ENCODE measurements at places on chromosomes 4 and X.

- no peaks in the 10 kb centered on the region for H3K27me3 ChIP-seq
- no peak overlapping the region for H3K4me3 ChIP-seq
- no peak overlapping the region for H3K27ac ChIP-seq
- H3K4me1 ChIP-seq = no peaks in the 10 kb centered on the region
- H3K36me3 ChIP-seq = no peaks in the 10 kb centered on the region
Measured at GRCh38 chr4:184672741-184673140, 23.2 kb downstream of the PRIMPOL start.

DNA sequence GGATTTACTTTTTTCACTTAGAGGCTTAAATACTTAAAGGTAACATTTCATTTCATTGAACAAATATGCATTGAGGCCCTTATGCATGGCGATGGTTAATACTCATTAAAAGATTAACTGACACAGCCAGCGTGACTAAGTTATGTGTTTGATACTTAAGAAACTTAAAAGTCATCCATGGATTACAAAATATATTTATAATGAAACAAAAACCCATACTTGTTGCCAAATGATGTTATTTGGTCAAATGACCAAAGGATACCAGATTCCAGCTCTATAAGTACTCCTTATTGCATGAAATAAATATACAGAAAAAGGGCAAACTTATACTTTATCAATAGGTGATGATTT is 26.7 kb downstream of the ZNF330 start:
- no peaks in the 10 kb centered on the region for H3K27me3 ChIP-seq
- no peak overlapping the region for H3K27ac ChIP-seq
- H3K36me3 ChIP-seq = no peaks in the 10 kb centered on the region
- H3K4me3 ChIP-seq = no peak overlapping the region
- no peak for DNase-seq

- no peaks in the 10 kb centered on the region for H3K4me1 ChIP-seq
- no peak overlapping the region for H3K27ac ChIP-seq
- H3K27me3 ChIP-seq = no peaks in the 10 kb centered on the region
- no peak overlapping the region for H3K4me3 ChIP-seq
- H3K36me3 ChIP-seq = no peaks in the 10 kb centered on the region
- no peak for DNase-seq
Measured at GRCh38 chr4:86924811-86925210, 10.0 kb upstream of the AFF1 start.

GRCh38 chr4:25927361-25928195 is 13.6 kb downstream of the SMIM20 start:
- no peak overlapping the region for H3K4me3 ChIP-seq
- no peak for DNase-seq
- H3K36me3 ChIP-seq = no peaks in the 10 kb centered on the region
- H3K4me1 ChIP-seq = no peaks in the 10 kb centered on the region
- H3K27ac ChIP-seq = no peak overlapping the region
- H3K27me3 ChIP-seq = no peaks in the 10 kb centered on the region

DNA sequence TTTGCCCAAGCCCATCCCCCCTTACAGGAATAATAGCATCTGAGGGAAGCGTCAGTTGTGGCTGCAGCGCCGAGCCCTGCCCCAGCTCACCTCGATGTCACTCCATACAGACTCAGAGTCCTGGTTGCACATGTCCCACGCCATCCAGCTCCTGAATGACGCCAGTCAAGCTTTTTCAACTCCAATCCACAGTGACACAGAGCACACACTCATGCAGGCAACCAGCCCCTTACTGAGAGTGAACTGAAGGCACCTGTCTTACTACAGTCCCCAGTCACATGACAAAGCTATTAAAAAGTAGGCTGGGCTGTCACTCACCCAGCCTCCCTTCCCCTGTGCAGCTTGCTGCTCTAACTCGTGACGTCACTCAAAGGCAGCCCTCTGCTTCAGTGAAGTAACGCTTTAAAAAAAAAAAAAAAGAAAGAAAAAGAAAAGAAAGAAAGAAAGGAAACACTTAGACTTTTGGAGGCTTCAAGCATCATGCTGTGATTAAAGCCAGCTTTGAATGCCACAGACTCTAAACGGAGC is at the start of gene PPARGC1A:
Gene PPARGC1A, minus strand, starts transcription at position 234 of the 528 bp plus-strand sequence. Its CDS starts 90 bp downstream, at position 144.
- no peaks in the 10 kb centered on the region for H3K27me3 ChIP-seq
- no peaks in the 10 kb centered on the region for H3K36me3 ChIP-seq
- peaks cover 4% of the 10 kb centered on the region for H3K4me1 ChIP-seq
- H3K4me3 ChIP-seq = peak within 1 kb of the TSS; percentile 66

DNA sequence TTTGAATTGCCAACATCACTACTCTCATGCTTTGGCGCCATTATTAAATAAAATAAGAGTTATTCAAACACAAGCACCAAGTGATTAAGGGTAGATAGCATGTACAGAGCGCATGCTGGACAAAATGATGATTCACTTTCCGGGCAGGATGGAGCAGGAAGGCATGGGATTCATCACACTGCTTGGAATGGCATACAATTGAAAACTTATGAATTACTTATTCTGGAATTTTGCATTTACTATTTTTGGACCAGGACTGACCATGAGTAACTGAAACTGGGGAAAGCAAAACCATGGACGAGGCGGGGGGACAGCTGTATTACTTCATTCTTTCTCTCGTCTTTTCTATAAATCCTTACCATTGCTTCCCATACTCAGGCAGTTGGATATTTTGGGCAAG is 28.5 kb upstream of the FGF5 start:
- DNase-seq = no peak
- H3K27ac ChIP-seq = no peak overlapping the region
- no peak overlapping the region for H3K4me3 ChIP-seq
- H3K4me1 ChIP-seq = no peaks in the 10 kb centered on the region
- H3K27me3 ChIP-seq = peaks cover 4% of the 10 kb centered on the region

DNA sequence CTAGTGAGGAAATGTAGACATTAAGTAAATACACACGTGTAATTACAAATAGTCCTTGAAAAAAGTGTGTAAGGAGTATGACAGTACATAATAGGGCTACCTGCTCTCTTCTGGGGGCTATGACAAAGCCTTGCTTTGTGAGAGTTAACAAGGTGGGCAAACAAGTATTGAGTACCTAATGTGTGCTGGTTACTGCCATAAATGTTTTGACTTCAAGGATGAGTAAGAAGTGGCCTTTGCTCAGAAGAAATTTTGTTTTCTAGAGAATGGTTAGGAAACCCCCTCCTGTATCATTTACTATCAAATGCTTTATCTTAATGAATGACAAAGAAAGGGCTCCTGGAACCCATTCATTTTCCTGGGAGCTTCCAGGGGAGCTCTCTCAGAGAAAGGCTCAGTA is 167.0 kb upstream of the CASK start:
- no peaks in the 10 kb centered on the region for H3K4me1 ChIP-seq
- no peaks in the 10 kb centered on the region for H3K36me3 ChIP-seq
- H3K4me3 ChIP-seq = no peak overlapping the region
- no peaks in the 10 kb centered on the region for H3K27me3 ChIP-seq
- no peak for DNase-seq

GRCh38 chrX:123731987-123732669 is 724 bp downstream of the THOC2 start:
- peak overlapping the region; percentile 84 for H3K27ac ChIP-seq
- peak overlapping the region; percentile 81 for H3K4me3 ChIP-seq
- peak; percentile 50 for DNase-seq
- no peaks in the 10 kb centered on the region for H3K4me1 ChIP-seq

- no peak overlapping the region for H3K4me3 ChIP-seq
- DNase-seq = no peak
- no peaks in the 10 kb centered on the region for H3K27me3 ChIP-seq
- H3K36me3 ChIP-seq = no peaks in the 10 kb centered on the region
- no peak overlapping the region for H3K27ac ChIP-seq
Measured at GRCh38 chr4:5166377-5166776, 115.1 kb downstream of the STK32B start.

DNA sequence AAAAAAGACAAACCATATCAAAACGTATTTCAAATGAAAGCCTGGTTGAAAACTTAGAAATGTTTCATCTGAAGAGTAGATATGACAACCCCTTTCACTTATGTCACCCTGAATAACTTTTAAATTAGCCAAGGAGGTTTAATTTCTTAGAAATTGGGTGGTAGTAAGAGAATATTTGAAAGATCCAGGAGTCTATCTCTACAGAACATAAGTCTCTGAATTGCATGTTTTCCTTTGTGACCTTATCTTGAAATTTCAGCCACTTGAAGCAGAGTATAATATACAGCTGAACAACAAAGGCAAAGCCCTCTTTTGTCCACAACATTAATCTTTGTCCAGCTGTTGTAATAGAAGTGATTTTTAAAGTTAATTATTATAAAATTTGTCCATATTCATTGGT is 49.5 kb downstream of the TMEM154 start:
- DNase-seq = no peak
- H3K27ac ChIP-seq = no peak overlapping the region
- peaks cover 4% of the 10 kb centered on the region for H3K4me1 ChIP-seq
- H3K36me3 ChIP-seq = no peaks in the 10 kb centered on the region

- H3K4me1 ChIP-seq = no peaks in the 10 kb centered on the region
- no peak overlapping the region for H3K4me3 ChIP-seq
- H3K36me3 ChIP-seq = no peaks in the 10 kb centered on the region
- no peaks in the 10 kb centered on the region for H3K27me3 ChIP-seq
- no peak for DNase-seq
- no peak overlapping the region for H3K27ac ChIP-seq
Measured at GRCh38 chr4:148103597-148104355, 338.4 kb downstream of the NR3C2 start.

DNA sequence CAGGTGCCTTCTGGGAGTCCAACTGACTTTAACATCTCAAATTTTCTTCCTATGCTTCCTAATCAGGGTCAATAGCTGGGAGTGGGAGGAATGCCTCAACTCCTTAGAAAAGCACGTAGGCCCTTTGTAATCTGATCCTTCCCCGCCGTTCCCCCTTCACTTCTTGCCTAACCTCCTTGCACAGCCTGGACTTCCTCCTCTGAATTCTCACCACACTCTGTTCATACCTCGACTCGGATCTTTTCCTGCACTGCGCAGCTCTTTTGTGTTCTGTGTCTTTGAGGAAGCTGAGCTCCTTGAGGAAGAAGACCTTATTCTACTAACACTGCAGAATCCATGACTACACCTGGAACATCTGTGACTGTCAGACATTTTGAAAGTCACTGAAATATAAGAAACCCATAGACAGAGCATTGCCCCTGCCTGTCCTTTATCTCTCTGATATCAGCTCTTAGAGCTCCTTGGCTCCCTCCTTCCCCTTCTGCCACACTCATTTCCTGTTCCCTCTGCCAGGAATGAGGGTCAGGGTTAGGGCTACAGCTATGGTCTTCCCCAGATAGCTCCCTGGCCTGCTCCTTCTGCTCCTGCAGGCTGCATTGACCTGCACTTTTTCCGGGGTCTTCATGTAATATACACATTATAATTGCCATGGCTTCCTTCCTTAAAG is 140.2 kb upstream of the LDB2 start:
- no peaks in the 10 kb centered on the region for H3K27me3 ChIP-seq
- no peaks in the 10 kb centered on the region for H3K36me3 ChIP-seq
- no peak overlapping the region for H3K27ac ChIP-seq
- no peaks in the 10 kb centered on the region for H3K4me1 ChIP-seq

GRCh38 chrX:96692454-96692853 is 7.8 kb downstream of the DIAPH2 start:
- no peak overlapping the region for H3K27ac ChIP-seq
- no peak for DNase-seq
- no peaks in the 10 kb centered on the region for H3K4me1 ChIP-seq
- peaks cover 3% of the 10 kb centered on the region for H3K27me3 ChIP-seq
- no peaks in the 10 kb centered on the region for H3K36me3 ChIP-seq

GRCh38 chr4:156294577-156294976 is 340.9 kb upstream of the CTSO start:
- no peak overlapping the region for H3K27ac ChIP-seq
- no peak overlapping the region for H3K4me3 ChIP-seq
- no peaks in the 10 kb centered on the region for H3K4me1 ChIP-seq
- H3K27me3 ChIP-seq = no peaks in the 10 kb centered on the region
- DNase-seq = no peak

- no peak for DNase-seq
- no peak overlapping the region for H3K4me3 ChIP-seq
- H3K4me1 ChIP-seq = no peaks in the 10 kb centered on the region
Measured at GRCh38 chrX:10611441-10612090, 8.8 kb downstream of the MID1 start.

DNA sequence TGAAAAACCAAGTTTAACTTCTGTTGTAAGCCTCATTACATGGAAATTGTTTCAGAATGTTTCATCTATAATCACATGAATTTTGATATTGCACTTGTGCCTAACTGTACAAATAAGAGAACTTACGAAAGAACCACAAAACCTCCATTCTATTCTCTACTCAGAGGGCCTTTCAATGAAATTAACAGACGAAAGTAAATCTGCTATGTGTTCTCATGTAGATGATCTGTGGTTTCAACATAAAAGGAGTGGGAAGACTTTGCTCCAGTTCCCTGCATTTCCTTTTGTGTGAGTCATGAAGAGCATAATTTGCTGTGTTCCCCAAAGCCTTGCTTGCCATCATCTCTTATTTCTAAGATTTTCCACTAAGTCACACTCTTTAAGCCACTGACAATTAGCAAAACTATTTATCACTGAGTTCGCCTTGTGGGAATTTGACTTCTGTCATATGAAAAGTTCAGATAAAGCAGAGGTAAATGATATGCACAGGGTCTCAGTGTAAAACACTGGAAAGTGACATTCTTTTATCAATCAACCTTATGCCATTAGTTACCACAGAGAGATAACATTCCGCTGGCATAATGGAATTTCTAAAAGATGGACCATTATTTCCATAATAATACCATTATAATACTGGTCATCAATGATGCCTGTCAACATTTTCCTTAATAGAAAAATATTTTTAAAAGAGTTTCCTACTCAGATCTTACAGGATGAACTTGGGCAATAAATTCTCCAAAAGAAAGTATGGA is 329.8 kb downstream of the NR3C2 start:
- H3K4me3 ChIP-seq = no peak overlapping the region
- no peak overlapping the region for H3K27ac ChIP-seq
- H3K36me3 ChIP-seq = peaks cover 3% of the 10 kb centered on the region
- DNase-seq = no peak

DNA sequence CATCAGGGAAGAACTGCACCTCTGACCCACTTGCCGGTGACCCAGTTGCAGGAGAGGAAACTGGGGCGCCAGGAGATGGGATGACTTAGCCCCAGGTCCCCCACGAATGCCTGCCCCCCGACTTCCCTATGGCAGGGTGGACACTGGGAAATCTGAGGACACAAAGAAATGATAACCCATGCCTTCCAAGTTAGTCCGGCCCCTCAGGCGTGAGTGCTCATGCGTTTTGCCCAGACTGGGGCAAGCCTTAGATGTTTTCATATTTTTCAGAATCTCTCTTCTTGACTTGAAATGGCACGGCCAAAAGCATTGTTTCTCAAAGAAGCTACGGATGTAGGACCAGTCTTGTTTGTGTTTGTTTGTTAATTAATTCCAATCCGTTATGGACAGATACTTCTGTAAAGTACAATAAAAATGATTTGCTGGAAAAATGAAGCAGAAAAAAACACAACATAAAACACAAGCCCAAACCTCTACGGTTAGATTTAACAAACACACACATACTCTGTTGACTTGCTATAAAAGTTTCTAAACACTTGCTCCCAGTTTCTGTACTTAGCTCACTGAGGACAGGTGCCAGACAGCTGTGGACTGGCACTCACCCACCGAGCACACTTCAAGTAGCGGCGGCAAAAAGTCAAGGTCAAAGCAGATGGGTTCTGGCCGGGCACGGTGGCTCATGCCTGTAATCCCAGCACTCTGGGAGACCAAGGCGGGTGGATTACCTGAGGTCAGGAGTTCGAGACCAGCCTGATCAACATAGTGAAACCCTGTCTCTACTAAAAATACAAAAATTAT is 341.5 kb downstream of the BCOR start:
- DNase-seq = no peak
- H3K27me3 ChIP-seq = peaks cover 63% of the 10 kb centered on the region
- no peaks in the 10 kb centered on the region for H3K4me1 ChIP-seq
- no peaks in the 10 kb centered on the region for H3K36me3 ChIP-seq
- peak overlapping the region; percentile 40 for H3K27ac ChIP-seq
